Nucleus accumbens (tissue), 56 donors: ENCODE measurements at places on chromosomes 11 and 22.

DNA sequence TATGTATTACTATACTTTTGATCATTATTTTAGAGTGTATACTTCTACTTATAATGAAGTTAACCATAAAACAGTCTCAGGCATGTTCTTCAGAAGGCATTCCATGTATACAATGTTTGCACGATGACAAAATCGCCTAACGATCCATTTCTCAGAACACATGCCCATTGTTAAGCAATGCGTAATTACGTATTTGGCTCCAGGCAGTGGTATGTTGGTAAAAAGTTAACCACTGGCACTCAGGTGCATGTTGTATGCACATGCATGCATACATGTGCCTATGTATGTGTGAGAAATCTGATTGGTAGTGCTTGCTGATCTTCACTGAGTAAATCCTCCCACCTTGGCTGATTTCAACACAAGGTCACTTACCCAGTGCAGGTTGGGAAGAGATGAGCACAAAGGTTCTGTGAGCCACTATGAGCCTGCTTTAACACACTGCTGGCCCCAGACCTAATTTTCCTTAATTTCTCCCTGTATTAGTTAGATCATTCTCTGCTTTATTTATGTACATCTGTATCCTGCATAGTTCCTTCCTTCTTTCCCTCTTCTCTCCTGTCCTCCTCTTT, 164.6 kb downstream of the ARHGAP42 start:
- DNase-seq: no peak

DNA sequence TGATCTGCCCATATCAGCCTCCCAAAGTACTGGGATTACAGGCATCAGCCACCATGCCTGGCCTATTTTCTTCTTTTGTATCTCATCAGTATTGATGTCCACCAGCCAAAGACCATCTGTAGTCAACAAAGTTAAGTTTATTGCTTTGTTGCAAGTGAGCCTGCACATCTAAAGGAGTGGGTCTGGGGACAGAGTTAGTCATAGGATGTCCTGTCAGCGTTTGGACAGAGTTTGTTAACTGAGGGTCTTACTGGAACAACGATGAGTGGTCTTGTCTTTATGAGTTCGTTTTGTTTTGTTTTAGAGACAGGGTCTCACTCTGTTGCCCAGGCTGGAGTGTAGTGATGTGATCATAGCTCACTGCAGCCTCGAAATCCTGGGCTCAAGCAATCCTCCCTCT, 40.6 kb upstream of the SEPTIN5 start:
- DNase-seq: no peak

DNA sequence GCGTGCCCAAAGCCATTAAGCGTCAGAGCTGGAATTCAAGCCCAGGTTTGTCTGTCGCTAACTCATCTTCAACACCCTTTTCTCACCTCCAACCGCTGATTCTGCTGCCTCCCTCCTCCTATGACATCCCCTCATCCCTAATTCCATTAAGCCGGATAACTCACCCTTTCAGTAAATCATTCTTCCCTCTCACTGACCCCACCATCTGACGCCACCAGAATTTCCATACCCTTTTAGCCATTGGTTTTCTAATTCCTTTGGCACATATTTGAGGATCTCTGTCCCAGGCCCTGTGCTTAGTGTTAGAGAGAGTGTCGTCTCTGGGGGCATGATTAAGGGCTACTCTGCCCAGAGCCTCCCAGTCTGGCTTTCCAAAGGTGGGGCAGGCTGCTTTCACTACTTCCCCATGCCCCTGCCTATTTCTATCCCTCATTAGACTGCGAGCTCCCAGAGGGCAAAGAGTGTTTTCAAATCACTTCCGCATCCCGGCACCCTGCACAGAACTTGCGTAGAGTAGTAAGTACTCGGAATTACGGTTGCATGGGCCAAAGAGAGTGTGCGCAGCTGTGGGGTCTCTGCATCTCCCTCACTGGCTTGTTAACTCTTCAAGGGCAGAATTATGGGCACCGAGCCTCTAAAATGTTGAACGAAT, 3.9 kb downstream of the KLHL35 start:
- DNase-seq: no peak

GRCh38 chr11:35317253-35317652, 102.1 kb downstream of the SLC1A2 start:
- no peak for DNase-seq

GRCh38 chr22:45130891-45131290, 32.8 kb upstream of the NUP50 start:
- DNase-seq: no peak

DNA sequence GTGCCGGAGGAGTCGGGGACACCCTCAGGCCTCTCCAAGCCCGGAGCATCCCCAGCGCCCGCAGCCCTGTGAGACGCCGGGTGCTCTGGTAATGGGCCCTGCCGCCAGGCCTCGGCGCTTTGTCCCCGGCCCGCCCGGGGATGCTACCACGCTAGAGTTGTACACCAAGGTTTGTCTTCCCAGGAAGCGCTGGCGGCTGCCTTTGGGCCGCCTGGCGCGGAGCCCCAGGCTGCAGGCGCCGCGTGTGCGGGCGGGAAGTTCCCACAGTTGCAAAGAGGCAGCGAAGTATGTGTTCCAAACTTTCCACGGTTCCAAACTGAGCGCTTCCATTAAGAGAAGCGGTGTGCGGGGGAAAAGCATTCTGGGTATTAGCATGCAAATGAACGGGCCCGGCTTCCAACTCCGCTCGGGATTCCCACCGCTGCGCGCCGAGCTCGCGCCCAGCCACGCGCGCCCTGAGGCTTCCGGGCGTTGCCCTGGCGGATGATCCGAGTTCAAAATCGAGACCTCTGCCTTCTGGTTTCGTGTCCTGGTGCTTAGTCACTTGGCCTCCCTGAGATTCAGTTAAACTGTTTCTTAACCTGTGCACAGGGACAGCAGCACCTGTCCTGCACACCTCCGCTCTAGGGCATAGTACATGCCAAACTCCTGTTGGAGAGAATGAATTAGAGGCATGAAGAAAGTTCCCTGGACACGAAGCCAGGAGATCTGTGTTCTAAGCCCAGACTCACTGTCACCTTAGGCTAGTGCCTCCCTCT, 1.3 kb upstream of the PATZ1 start:
- peak; percentile 58 for DNase-seq

- DNase-seq: no peak
Observed at GRCh38 chr11:15958910-15959309, 397.4 kb downstream of the SOX6 start.

DNA sequence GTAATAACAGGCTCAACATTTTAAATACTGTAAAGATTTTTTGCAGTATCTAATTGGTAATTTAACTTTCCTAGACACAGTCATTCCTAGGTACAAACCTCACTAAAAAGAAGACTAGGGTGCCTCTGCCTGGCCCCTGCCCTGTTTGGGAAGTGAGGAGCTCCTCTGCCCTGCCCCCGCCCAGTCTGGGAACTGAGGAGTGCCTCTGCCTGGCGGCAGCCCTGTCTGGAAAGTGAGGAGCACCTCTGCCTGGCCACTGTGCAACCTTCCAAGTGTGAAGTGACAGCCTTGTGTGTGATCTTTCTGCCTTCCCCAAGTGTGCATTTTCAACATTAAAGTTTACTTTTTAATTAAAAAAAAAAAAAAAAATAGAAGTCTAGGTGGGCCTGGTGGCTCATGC, 4.2 kb downstream of the CHORDC1 start:
- no peak for DNase-seq

DNA sequence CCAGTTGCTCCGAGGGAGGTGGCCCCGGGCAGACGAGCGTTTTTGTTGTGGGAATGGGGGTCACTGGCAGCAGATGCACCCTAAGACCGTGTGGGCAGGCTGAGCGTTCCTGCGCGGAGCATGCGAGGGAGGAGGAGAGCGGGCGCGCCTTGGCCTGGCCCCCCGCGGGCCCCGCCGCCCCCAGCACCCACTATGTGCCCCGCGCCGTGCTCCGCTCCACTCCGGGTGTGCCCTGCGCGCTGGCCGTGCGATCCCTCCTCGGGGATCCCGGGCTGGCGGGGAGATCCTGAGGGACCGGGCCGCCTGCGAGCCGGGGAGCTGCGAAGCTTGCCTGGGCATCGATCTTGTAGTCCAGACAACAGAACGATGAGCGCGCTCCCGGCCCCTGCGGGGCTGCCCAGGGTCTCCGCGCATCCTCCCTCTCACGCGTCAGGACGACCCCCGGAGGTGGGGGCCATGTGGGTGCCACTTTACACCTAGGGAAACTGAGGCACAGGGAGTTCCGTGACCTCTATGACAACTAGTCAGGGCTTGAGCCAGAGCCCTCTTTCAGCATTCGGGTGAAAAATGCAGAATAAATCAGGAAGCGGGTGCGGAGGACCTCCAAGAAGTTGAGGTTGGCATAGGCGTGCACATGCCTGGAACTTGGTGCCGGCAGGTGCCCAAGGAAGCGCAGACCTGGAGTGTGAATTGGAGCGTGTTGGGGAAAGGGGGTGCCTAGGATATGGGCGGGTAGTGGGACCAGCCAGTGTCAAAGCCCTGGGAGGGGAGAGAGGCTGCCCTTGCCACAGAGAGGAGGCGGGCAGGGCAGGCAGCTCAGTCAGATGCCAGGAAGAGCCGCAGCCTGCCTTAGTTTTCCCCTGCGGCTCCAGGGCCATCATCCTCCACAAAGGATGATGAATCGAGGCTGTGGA, 1.3 kb upstream of the KMT5B start:
- no peak for DNase-seq

- DNase-seq: no peak
Observed at GRCh38 chr22:44186737-44187136, 6.0 kb downstream of the PARVG start.

DNA sequence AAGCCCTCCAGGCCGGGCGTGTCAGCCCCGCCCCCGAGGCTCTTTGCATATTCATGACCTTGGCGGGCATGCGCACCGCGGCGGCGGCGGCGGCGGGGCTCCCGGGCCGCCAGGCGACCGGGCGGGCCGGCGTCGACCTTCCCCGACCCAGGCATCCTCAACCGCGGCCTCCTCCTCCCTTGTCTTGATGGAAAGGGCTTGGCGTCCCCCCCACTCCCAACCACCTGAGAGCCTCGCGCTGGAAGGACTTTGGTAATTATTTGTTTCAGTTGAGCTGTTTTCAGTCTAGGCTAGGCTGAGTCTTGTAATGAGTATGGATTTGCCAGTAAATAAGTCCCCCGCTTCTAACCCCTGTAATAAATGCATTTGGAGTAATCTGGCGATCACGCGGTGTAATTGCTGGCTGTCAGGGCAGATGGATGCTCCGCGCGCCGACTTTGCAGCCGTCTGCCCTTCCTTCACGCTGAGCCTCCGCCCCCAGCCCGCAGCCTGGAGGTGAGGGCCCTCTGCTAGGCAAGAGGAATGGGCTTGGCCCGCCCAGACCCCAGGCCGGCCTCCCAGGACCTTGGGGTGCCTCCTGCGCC, 25.2 kb downstream of the FLRT1 start:
- peak; percentile 68 for DNase-seq

GRCh38 chr11:68221406-68221805, 8.3 kb upstream of the KMT5B start:
- DNase-seq: no peak

- DNase-seq: no peak
Observed at GRCh38 chr11:101863361-101863760, 51.4 kb upstream of the CEP126 start.

DNA sequence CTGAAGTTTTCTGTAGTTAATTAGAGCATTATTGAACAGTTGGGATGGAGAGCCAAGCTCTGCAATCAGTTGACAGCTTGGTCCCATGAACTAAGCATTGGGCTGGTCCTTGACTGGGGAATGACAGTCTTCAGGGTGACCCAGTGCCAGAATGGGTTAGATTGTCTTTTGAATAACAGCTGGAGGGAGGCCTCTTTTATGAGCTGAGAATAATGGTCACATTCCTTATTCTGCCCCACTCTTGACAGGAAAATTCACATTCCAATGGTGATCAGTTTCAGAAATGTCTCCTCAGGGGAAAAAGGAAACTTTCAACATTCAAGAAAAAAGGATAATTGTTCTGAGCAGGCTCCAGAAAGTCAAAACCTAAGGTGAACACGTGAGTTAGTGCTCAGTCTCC, 113.9 kb downstream of the KIRREL3 start:
- no peak for DNase-seq
